Breast epithelium (tissue), 4 donors: ENCODE measurements at places on chromosomes 4 and X. TPM values are rescaled to one million over a fixed set of nuclear protein-coding genes. Genes with fewer than 3 reads are reported as not detected.

DNA sequence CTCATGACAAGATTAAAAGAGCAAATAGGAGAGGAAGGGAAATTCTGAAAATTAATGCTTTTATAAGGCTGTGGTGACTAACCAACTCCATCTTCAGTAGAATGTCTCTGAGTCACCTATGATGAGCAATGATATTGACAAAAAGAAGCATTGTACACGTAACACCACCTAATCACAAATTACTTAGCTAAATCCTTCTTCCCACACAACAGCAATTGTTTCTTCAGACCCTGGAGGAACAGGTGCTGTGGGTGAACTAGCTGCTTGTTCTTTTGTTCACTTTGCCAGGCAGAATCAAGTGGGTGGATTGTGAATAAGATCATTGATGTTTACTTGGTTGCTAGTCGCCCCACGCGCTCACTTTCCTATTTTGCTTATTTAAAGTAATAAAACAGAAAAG is 315.5 kb downstream of the CAMK2D start:
- no peak for DNase-seq

Gene DCLK2
- 3.4 TPM for total RNA-seq

Gene AWAT1
- not detected for total RNA-seq

Gene ARMCX4
- total RNA-seq: 20.3 TPM
